Cortex of kidney (tissue), 1 donor: ENCODE measurements at places on chromosomes 2 and 18.

GRCh38 chr18:44796429-44797428, 116.0 kb downstream of the SETBP1 start:
- DNase-seq: no peak

- DNase-seq: no peak
These were observed 32.2 kb downstream of the TLK1 start for GRCh38 chr2:171128461-171128860.

DNA sequence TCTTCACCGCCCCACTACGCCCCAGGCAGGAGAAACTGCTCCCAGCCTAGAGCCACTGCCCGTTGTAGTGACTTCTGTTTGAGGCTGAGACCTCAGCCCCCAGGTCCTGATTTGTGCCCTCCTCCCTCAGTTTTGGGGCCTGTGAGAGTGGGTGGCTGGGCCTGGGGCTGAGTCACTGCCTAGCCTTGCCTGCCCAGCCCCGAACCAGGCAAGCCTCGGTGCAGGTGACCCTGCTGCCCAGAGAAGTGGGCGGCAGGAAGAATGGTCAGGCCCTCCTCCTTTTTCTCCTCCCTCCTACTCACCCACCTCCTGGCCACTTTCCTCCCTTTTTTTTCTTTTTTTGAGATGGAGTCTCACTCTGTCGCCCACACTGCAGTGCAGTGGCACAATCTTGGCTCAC, 66.6 kb downstream of the ZFP36L2 start:
- no peak for DNase-seq

DNA sequence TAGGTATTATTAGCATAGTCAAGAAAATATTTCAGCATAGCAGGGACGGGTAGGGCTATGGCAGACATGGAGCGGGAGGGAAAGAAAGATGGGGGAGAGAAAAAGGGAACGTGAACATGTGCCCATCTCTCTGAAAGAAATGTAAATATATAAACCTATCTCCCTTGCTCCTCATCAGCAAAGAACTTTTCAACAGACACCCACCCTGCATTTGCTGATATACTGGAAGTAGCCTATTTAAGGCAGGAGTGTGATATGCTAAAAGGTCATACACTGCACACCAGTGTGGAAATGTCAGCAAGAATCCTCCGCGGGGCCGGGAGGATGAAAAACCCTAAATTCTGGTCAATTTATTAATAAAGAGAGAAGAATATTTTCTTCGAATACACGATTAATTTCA, 1.7 kb downstream of the MBOAT2 start:
- DNase-seq: no peak

- no peak for DNase-seq
These were observed 134.9 kb upstream of the KYNU start for GRCh38 chr2:142742371-142743214.

GRCh38 chr2:241417626-241418025, 61.5 kb downstream of the FARP2 start:
- no peak for DNase-seq

DNA sequence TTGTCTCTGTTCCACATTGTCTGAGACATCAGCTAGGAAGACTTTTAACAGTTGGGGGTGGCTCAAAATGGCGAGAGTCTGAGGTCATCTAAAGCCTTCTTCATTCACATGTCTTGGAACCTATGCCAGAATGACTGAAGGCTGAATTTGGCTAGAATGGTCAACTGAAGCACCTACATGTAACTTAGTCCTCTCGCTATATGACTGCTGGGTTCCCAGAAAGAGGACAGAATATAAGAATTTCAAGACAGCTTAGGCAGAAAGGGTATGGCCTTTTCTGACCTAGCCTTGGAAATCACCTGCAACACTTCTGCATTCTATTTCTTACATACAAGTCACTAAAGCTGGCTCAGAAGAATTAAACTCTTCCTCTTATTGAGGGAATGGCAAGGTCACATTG, 75.6 kb upstream of the OTX1 start:
- DNase-seq: no peak

GRCh38 chr2:203714112-203714511, 7.7 kb downstream of the CD28 start:
- DNase-seq: no peak

DNA sequence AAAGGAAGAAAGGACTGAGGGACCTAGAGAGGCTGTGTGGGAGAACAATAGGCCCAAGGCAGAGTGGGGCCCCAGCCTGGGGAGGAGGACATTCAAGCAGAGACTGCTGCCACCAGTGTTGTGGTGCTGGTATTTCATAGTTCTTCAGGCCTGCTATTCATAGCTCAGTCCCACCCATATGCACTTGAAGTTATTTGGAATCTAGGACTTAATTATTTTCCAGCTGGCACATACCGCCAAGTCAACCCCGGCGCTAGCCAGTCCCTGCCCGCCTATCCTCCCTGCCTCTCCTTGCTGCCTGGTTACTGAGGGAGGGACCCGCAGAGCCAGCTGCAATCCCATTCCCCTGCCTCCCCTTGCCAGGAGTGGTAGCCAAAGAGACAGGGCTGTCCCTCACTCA, 141.2 kb downstream of the CABLES1 start:
- no peak for DNase-seq

GRCh38 chr2:114022360-114023085, 132.6 kb downstream of the ACTR3 start:
- DNase-seq: no peak

GRCh38 chr18:25661831-25662230, 309.9 kb upstream of the ZNF521 start:
- no peak for DNase-seq

DNA sequence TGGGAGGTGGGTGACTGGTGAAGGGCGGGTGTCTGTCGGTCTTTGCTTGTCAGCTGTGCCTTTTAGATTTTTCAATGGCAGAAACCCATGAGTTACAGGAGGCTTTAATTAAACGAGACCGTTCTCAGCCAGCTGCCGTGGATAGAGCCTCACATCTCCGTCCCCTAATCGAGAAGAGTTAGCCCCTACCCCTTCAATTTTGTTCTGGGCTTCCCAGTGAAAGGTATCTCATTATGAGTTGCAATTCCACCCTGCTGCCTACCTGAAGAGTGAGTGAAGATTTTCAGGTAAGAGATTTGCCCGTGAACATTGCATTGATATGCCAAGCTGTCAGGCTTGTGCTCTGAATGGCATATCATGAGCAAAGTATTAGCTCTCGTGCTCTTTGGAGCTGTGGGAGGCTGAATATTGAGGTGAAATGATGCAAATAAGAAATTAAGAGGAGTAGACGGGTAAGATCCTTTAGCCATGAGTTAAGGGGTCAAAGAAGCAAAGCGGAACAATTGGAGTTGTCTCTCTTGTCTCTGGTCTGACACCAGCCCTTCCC, 118.7 kb upstream of the MSTN start:
- DNase-seq: no peak

GRCh38 chr2:100747551-100747950, 72.4 kb upstream of the NPAS2 start:
- no peak for DNase-seq

- no peak for DNase-seq
These were observed 58.1 kb downstream of the NRP2 start for GRCh38 chr2:205740381-205740780.

DNA sequence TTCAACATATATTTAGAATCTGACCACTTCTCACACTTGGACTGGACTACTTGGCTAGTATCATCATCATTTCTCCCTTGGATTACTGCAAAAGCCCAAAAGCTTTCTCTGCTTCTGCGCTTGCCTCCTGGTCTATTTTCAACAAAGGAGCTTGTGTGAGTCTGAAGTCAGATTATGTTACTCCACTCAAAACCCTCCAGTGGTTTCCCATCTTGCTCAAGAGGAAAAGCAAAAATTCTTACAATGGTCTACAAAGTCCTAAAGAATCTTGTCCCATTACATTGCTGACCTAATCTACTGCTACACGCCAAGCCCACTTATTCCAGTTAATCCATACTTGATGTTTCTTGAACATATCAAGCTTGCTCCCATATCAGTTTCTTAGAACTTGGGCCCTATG, 9.6 kb downstream of the PREPL start:
- DNase-seq: no peak

DNA sequence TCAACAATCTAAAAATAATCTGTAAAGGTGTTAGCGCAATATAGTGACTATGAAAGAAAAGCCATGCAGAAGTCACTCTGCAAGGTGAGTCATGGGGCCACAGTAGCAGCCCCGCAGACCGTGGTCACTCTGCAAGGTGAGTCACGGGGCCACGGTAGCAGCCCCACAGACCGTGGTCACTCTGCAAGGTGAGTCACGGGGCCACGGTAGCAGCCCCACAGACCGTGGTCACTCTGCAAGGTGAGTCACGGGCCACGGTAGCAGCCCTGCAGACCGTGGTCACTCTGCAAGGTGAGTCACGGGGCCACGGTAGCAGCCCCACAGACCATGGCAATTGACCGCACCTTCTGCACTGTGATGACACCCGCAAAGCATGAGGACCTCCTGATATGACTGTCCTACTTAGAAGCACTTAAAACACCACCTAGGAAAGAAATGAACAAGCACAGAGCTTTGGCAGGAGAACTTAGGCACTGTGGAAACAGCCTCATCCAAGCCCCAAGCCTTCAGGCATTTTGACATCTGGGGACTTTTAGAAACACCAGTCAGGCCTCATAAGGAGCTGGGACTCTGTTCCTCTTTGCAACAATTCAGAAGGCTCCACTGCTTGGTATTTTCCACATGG, 70.1 kb downstream of the LDLRAD4 start:
- DNase-seq: no peak

- DNase-seq: no peak
These were observed 234.3 kb downstream of the AGAP1 start for GRCh38 chr2:235727891-235728799.

- no peak for DNase-seq
These were observed 84.0 kb downstream of the OSR1 start for GRCh38 chr2:19274439-19274838.

DNA sequence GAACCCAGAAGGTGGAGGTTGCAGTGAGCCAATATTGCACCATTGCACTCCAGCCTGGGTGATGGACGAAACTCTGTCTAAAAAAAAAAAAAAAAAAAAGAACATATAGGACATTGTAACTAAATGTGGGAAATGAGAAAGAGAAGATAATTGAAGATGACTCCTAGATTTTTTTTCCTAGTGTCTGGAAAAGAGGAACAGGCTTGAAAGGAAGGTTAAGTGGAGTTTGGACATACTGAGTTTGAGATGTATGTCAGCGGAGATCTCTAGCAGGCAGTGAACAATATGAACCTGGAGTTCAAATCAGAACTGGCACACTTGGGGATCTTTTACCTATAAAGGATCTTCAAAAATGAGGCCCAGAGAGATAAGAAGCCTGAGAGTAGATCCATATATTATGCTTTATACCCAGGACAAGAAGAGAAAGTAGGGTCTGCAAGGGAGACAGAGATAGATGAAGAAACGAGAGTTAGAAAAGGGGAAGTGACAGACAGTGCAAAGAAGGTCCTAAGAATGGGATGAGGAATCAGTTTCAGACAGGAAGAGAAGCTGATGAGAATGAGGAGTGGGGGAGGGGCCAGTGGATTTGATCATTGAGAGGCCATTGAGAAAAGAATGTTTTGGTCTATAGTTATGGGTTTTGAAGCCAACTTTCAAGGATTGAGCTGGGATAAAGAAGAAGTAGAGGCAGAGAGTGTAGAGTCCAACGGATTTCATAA, 46.9 kb upstream of the CD28 start:
- DNase-seq: no peak

- no peak for DNase-seq
These were observed 26.4 kb downstream of the ZNF516 start for GRCh38 chr18:76468345-76469304.

DNA sequence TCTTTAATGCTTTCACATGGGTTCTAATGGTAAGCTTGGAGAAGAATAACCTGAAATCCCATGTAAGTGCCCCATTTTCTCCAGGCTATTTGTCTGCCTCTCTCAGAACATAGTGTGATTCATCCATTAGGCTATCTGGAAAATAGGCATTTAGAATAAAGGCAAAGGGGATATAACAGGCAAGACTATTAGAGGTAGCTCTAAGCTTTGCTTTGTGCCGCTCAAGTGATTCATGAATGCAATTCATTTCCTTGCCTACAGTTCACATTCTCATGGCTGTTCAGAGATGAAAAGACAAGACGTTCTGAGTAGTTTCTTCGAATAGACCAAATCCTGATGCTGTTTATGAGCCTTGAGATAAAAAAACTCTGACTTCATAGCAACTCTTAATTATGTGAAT, 101.7 kb downstream of the ANKRD44 start:
- DNase-seq: no peak

- DNase-seq: no peak
These were observed 19.0 kb upstream of the DIPK1C start for GRCh38 chr18:74476140-74476539.

DNA sequence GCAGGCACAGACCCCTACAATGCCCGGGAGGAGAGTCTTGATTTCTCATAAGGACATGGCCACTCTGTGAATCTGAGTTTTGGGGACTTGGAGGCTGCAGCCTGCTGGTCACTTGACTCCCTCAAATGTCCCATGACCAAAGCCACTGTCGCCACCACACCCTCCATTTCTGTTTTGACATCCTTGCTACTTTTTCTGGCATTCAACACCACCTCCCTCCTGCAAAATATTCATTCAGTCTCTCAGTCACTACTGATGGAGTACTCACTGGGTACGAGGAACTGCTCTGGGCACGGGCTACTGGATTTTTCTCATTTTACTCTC, 208.6 kb upstream of the HAAO start:
- no peak for DNase-seq

GRCh38 chr18:8439055-8439454, 170.2 kb upstream of the RAB12 start:
- DNase-seq: no peak

DNA sequence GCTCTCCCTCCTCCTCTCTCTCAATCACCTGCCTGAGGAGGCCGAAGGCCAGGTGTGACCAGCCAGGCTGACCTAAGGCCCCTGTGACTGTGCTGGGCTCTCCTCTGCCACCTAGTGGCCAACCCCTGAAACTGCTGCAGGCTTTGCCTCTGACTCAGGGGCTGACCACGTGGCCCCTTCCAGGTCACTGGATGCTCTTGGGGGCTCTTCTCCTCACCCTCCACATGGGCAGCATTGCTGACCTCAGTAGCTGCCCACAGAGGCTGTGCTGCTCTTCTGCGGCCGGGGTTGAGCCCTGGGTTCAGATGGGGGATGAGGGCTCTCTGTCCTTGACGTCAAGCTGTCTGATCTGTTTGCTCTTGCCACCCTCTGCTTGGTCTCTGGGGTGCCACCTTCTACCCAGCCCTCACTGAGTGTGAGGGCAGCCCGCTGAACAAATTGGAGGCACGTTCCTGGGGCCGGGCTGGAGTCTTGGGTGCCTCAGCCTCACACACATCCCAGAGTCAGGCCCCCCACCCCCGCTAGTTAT, 122.7 kb downstream of the TWIST2 start:
- DNase-seq: no peak

DNA sequence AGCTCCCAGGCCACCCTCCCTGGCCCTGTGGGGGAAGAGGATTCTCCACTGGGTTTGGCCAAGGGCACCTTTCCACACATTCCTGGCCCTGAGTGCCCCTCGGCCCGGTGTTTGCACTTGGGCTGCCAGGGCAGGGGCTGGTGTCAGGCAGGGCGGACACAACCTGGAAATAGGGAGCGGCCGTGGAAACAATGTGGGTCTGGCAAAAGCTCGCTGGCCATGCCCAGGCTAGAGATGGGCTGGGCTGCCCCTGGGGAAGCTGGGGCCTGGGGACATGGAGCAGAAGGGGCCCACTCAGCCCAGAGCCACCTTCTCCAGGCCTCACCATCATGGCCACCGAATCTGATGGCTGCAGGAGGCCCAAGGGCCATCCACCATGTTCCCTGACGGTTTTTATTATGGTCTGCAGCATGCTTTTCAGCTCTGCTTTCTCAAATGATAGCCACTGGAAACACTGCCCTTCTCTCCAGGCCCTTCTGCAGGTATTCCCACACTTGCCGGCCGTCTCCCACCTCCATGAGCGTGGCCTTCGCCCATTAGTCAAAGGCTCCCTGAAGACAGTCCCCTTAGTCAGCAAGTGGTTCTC, 275.1 kb downstream of the CYP26B1 start:
- no peak for DNase-seq

GRCh38 chr2:149991576-149991975, 404.0 kb upstream of the MMADHC start:
- no peak for DNase-seq
